ENCODE measurements at places on chromosomes 2 and 18.

- DNase-seq: no peak
These were observed 210.5 kb downstream of the EPHA4 start for GRCh38 chr2:221361633-221362032.

DNA sequence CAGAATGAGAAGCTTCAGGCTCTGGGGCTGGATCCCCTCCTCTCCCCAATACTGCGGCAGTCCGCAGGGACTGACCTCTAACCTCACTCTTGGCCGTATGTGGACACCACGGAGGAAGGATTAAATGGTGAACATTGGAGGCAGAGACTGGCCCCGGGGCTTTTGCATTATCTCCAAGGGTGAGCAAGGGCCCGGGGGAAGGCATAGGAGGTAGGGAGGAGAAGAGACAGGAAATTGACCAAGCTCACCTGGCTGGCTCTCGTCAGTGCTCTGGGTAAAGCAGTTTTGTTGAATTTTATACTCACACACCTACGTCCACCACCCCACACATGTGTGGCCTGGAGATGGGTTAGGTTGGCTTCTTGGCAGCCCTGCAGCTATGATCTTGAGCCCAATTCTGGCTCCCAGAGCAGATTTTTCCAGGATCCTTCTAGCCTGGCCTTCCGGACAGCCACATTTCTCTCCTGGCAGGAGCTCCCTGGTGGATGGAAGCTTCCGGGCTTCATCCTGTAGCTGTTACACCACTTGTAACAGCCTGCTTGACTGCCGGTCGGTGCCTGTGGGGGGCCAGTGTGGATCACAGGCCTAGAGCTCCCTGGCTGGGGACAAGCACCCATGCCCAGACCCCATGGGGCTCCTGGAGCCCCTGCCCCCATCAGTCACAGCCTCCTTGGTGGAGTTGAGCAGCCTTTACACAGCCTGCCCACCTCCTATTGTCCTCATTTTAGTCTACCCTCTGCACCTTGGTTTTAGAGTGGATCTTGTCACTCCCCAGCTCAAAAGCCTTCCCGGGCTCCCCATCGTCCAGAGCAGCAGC is 7.6 kb downstream of the ITM2C start:
- DNase-seq: no peak

GRCh38 chr2:128799284-128799552 is 480.6 kb upstream of the HS6ST1 start:
- DNase-seq: no peak

DNA sequence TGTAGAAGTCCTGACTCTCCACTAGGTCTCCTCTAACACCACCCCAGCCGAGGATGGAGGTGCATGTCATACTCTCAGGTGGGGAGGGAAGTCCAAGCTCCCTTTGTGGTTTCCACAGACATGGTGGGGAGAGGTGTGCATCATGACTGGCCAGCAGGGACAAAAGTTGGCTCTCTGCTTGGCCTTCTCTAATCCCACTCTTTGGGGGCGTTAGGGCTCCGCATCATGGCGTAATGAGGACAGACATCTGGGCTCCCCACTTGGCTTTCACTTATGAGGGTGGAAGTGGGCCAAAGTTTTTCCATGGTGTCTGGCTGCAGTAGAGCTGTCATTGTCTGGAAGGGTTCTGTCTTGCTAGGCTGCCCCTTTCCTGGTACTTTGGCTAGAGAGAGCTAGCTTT is 80.7 kb upstream of the DAPL1 start:
- no peak for DNase-seq

GRCh38 chr18:9137168-9138066 is 836 bp downstream of the ANKRD12 start:
- peak; percentile 78 for DNase-seq

DNA sequence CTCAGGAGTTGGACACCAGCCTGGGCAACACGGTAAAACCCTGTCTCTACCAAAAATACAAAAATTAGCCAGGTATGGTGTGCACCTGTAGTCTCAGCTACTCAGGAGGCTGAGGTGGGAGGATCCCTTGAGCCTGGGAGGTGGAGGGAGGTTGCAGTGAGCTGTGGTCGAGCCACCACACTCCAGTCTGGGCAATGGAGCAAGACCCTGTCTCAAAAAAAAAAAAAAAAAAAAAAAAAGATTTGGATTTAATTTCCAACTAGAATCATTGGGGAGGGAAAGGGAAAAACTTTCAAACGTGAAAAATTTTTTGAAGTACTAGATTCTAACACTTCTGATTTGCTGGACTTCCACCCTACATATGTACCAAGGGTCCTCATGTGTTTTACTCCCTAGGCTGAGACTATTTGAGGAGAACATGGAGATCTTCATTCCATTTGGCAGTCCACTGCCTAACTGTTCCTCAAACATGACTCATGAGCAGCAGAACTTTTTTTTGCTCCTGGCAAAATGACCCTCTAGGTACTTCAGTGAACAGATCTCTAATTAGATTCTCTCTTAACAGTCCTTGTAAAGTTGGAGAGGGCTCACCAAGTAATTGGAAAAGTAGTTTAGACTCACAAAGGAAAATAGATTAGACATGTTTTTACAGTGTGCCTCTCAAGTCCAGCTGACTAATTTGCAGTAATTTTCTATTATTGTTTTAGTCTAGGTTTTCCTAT is 267.6 kb downstream of the METTL4 start:
- peak; percentile 62 for DNase-seq

- DNase-seq: no peak
These were observed 17.2 kb downstream of the SP110 start for GRCh38 chr2:230202430-230203109.

DNA sequence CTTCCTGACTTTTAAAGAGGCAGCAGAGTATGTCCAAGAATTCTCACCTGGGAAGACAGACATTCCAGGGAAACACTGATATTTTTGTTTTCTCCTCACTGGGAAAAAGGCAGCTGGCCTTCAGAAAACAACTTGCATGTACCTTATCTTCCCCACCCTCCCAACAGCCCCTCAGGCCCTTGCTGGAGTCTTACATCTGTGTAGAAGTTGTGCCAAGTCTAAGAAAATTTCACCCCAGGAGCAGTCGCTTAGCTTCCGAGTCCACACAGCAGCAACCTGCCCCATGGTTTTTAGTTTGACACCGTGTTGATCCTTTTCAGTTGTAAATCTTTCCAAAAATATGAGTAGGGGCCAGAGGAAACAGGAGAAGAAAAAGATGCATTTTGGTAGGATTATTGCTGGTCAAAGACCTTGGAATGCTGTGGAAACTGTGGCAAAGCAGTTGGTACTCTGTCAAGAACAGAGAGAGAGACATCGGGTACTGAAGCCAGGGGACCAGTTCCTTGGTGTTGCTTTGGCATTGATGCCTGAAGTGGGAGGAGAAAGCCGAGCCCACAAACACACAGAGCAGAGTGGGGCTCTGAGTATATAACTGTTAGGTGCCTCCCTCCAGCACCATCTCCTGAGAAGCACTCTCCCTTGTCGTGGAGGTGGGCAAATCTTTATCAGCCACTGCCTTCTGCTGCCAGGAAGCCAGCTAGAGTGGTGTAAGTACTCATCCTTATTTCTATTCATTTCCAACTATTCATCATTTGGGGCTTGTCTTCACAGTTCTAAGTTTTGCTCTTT is at the start of gene SLC14A1:
Gene SLC14A1, plus strand, starts transcription at position 615 of the 789 bp plus-strand sequence. CDS start 6,140 bp downstream, outside the sequence.
- DNase-seq: no peak

DNA sequence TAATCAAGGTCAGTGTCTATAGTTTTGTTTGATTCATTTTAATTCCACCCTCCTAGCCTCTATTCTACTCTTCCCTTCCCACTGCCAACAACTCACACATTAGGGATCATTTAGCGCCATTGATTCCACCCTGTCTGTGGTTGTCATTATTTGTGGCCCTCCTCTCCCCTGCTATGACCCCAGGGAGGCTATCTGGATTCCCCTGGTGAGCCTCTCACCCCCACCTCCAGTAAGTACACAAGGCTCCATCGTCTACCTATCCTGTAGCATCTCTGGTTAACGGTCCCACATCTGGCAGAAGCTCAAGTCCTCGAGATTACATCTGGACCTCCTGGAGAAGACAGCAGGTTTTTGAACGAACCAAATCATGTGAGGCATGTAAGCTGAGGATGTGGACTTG is 27.4 kb downstream of the UPP2 start:
- DNase-seq: no peak

- peak; percentile 58 for DNase-seq
These were observed 52.3 kb upstream of the ITGB6 start for GRCh38 chr2:160252278-160252887.
